SK-N-DZ (cell line): ENCODE measurements at places on chromosomes 4 and X.

DNA sequence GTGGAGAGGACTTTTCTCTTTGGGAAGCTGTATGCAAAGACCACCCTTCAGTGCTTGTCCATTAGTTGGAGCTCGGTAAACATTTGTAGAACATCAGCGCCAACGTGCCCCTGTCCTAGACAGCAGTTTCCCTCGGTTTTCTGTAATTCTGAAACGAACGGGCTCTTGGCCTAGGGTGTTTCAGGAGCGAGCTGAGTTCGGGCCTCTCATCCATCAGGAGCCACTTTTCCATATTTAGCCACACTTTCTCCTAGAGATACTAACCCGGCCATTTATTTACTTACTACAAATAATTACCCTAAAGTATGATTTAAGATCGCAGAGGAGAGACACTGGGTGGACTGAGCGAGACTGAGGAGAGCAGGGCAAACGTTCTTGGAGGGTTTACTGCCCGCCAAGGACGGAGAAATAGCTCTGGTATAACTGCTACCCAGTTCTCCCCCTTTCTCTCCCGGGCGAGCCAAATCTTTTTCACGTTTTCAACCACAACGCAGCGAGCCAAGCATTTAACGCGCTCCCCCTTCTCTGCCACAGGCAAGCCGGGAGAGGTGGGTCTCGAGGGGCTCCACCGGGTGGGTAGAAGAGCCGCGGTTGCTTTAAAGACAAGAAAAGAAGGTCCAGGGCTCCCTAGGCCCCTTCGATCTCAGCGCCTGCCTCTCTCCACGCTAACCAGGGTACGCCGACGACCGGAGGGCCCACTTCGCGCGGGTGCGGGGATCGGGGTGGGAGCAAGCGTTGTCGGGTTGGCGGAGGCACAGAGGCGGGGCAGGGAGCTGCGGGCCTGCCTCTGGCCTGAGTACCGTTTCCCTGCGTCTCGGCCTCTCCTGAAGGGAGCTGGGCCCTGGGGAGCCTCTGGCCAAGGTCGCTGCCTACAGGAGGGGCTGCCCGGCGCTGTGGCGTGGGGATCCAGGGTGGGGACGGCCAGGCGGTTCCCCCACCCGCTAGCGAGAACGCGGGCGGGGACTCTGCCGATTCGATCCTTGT is 10.8 kb upstream of the PITX2 start:
- no peak for DNase-seq

- DNase-seq, result peak; percentile 29
These were observed 134.7 kb downstream of the PALLD start for GRCh38 chr4:168631241-168632162.

DNA sequence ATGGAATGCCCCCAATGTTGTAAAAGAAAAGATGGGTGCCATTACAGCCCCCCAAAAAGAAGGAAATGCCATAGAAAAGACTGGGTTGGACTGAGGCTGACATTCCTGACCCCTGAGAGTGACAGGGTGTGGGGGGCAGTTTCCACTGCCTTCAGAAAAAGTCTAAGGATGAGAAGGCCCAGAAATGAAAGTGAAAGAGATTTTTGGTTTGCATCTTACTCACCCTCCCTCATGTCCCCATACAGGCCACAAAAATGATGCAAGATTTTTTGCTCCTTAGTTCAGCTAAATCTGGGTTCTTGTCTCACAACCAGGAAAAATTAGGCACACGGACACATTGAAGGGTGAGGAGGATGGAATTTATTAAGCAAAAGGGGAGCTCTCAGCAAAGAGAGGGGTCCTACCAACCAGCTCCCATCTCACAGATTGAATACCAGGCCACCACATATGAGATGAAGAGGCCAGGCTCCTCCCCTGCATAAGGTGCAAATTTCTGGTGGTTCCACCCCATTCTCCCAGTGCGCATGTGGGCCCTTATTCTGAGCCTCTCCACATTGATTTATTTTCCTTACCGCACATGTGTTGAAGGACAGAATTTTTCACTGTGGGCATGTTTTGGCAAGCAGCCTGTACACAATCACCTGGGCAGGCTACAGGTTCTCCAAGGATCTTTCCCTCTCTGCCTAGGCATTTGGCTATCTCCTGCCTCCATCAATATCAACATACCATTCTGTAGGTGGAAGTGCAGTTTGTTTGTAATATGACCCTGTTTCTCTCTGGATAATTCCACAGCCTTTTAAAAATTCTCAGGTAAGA is 18.8 kb downstream of the PPP4R3C start:
- DNase-seq, result no peak

- no peak for DNase-seq
These were observed 97.6 kb downstream of the AKAP4 start for GRCh38 chrX:50103176-50103575.

DNA sequence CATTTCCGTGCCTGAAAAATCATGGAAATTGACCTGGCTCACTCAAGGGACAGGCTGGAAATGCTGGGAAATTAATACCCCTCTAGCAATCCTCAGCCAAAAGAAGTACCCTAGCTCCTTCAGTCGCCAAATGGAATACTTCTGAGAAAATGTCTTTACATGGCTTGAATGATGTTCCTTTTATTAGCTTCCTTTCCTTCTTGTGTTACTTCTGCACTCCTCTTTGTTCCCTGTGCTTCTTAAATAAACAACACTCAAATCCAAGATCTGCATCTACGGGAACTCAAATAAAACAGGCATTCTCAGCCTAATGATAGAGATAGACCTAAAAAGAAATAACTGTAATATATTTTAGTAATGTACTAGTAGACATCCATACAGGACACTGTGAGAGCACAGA is 36.1 kb downstream of the SPARCL1 start:
- no peak for DNase-seq
